ENCODE measurements at places on chromosomes 1 and 21.

GRCh38 chr1:154407198-154408091, 2.3 kb downstream of the IL6R start:
- DNase-seq = no peak

DNA sequence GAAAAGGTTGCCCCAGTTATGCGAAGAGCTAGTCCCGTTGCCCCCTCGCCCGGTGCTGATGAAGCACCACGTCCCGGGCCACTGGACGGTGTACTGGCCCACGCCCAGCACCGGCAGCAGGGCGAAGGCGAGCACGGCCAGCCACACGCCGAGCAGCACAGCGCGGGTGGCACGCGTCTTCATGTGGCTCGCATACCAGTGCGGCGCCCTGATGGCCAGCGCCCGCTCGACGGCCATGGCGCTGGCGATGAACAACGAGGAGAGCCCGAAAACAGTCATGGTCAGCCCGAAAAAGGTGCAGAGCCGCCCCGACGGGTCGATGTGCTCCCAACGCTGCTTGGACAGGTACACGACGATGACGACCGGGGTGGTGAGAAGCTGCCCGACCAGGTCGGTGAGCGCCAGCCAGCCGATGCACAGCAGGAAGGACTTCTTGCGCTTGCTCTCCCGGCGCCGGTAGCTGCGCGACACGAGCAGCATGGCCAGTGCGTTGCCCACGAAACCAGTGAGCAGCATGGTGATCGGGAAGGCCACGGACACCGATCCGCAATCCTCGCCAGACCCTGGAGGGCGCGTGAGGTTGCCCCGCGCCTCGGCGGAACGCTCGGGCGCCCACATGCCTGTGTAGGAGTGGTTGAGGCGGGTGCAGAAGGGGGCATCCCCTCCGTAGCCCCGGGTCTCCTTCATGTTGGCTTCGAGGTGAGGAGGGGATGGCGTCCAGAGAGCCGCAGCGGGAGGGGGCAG, 553 bp downstream of the PTGER3 start:
- no peak for DNase-seq

DNA sequence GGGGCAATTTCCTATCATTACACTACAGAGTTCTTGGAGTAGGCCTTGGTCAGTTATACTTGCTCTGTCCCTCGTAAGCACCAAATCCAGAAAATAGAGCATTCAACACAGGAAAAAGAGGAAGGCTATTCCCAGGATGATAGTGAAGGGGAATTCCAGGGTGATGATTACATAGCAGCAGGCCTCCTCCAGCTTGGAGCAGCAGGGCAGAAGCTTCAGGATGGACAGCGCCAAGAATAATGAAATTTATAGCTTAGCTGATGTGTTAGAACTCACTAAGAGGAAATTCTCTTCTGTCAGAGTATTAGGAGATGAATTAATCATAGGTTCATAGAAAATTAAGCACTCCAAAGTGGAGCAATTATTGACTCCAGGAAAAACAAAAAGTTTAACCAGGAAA, 10.8 kb upstream of the SMAP2 start:
- DNase-seq = no peak

DNA sequence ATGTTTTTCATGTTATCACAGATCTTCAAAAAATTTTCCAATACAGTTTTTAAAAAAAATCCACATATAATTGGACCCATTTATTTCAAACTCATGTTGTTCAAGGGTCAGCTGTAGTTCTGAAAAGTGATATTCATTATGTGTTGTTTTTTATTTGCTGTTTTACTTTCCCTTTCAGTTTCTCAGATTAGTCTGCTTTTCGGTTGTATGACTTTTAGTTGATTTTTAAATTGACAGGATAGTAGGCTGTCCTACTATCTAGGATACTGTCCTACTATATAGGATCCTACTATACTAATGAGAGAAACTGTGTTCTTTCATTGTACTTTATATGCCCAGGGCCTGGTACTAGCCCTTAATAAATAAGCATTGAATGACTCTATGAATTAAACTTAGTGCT, 33.6 kb upstream of the GPR52 start:
- no peak for DNase-seq

DNA sequence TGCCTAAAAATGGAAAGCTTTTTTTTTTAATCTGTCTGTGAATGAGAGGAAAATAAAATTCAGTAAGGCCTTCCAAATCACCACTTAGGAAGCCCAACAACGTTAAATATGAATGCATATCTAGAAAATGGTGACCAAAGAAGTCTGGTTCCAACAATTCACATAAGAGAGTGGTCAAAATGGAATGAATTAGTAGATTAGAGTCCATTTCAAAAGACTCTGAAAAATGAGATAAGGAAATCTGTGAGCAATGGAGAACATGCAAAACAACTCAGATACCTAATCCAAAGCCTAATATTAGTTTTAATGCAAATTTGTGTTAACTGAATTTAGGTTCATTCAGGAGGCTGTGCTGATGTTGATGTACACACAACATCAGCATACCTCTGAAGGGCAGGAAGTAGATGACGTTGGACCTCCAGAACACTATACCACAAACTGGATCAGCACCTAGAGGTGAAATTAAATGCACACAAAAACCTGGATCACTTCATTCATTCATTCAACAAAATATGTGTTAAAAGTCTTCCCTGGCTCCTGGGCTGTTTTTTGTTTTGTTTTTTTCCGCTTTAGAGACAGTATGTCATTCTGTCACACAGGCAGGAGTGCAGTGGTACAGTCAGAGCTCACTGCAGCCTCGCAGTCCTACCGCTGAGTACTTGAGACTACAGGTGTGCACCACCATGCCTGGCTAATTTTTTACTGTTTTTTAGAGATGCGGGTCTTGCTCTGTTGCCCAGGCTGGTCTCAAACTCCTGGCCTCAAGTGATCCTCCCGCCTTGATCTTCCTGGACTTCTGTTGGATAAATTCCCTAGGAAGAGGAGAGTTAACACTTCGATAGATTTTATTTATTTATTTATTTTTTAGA, 4.9 kb upstream of the BRWD1 start:
- no peak for DNase-seq

- no peak for DNase-seq
Observed at GRCh38 chr1:225928186-225929175, 4.4 kb upstream of the PYCR2 start.

- no peak for DNase-seq
Observed at GRCh38 chr1:62395291-62395690, 41.6 kb upstream of the USP1 start.

GRCh38 chr1:192268468-192269052, 48.2 kb upstream of the RGS21 start:
- no peak for DNase-seq

GRCh38 chr1:192601143-192601542, 25.6 kb downstream of the RGS1 start:
- DNase-seq = no peak

DNA sequence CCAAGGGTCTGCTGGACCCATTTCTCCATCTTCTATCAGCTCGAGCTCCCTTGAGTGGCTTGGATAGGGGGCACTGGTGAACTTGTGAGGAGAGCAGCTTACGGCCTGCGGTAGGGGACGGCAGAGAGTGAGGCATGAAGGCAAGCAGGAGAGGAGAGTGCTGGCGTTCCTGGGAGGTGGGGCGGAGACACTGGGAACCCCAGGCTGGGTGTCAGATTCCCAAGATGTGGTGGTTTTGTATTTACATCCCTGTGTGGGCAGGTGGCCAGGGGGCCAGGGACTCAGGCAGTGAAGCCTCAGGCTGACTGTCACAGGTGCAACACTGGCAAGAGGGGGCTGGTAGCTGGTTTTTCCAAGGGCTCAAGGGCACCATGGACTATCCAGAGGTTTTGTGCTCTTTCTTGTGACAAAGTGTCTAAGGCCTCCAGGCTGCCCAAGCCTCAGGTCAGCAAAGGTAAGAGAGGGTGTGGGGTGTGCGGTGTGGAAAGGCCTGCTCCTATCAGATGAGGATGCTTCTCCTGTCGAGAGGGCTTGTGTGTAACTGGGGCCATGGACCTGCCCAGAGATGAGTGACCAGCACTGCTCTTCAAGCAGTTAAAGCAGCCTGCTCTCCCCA, 45.1 kb upstream of the ROR1 start:
- DNase-seq = no peak

DNA sequence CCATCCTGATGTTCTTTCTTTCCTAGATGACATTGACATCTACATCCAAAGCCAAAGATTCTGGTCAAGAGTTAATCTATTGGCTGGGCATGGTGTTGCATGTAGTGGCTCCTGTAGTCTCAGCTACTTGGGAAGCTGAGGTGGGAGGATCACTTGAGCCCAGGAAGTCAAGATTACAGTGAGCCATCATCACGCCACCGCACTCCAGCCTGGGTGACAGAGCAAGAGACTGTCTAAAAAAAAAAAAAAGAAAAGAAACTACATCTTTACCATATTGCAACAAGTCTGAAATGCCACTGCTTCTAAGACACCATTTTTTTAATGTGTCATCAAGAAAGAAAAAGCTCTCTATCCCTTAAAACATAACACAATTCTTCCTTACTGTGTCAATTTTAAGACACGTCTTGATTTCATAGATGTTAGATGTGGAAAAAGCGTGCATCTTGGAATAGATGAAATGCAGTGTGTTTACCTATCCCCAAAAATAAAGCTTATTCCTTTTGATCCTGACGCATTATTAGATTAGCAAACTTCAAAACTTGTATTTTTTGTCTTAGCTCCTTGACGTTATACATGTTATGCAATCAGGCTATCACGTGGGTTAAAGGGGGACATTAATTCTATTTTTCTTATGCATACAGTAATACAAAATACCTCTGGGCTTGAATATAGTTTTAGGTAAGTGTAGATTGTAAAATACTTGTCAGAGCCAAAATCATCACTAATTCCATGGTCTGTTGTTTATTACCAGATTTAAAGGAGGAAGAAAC, 46.3 kb downstream of the ELAPOR1 start:
- no peak for DNase-seq

- peak; percentile 42 for DNase-seq
Observed at GRCh38 chr1:18907021-18907916, 4.9 kb upstream of the ALDH4A1 start.

Measured in NCI-H1694 (cell line).